ENCODE measurements at places on chromosomes 11 and 22. TPM values are rescaled to one million over a fixed set of nuclear protein-coding genes. Genes with fewer than 3 reads are reported as not detected.
A peak's percentile ranks its signal among the peaks of the same experiment; 100 is the strongest.

OR1S2 gene
- not detected for total RNA-seq

POTEH gene
- 0.82 TPM for total RNA-seq

CARD10 gene
- 0.08 TPM for total RNA-seq

GRCh38 chr11:267491-267994 is 10.7 kb upstream of the NLRP6 start:
- peaks cover 14% of the 10 kb centered on the region for H3K4me1 ChIP-seq
- DNase-seq: peak; percentile 35
- H3K27me3 ChIP-seq: no peaks in the 10 kb centered on the region
- H3K36me3 ChIP-seq: no peaks in the 10 kb centered on the region
- peak overlapping the region; percentile 88 for H3K27ac ChIP-seq
- H3K4me3 ChIP-seq: peak overlapping the region; percentile 78

DNA sequence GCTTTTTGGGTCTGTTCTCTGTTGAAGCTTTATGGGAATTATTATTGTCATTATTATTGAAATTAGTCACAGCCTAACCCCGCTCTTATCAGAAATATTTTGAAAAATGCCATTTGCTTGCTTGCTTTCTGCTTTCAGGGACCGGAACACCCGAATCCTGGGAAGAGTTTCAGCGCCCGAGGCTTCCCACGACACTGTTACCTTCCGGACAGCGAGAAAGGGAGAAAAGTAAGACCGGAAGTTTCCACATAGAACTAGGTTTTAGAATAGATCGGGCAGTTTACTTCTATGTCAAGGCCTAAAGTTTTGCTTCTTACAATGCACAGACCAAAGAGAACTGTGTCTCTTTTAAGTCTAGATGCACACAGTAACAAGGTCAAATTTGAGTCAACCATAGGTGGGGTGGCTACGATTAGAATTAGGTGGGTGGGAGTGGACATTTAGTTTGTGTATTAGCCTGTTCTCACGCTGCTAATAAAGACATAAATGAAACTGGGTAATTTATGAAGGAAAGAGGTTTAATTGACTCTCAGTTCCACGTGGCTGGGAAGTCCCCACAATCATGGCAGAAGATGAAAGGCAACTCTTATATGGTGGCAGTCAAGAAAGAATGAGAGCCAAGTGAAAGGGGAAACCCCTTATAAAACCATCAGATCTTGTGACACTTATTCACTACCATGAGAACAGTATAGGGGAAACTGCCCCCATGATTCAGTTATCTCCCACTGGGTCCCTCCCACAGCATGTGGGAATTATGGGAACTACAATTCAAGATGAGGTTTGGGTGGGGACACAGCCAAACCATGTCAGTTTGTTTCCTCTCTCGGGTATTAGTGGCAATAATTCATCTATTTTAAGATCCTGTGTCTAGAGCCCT is 12.9 kb downstream of the MPEG1 start:
- peaks cover 35% of the 10 kb centered on the region for H3K4me1 ChIP-seq
- H3K36me3 ChIP-seq: peaks cover 15% of the 10 kb centered on the region
- peak overlapping the region; percentile 94 for H3K27ac ChIP-seq
- H3K4me3 ChIP-seq: no peak overlapping the region

DNA sequence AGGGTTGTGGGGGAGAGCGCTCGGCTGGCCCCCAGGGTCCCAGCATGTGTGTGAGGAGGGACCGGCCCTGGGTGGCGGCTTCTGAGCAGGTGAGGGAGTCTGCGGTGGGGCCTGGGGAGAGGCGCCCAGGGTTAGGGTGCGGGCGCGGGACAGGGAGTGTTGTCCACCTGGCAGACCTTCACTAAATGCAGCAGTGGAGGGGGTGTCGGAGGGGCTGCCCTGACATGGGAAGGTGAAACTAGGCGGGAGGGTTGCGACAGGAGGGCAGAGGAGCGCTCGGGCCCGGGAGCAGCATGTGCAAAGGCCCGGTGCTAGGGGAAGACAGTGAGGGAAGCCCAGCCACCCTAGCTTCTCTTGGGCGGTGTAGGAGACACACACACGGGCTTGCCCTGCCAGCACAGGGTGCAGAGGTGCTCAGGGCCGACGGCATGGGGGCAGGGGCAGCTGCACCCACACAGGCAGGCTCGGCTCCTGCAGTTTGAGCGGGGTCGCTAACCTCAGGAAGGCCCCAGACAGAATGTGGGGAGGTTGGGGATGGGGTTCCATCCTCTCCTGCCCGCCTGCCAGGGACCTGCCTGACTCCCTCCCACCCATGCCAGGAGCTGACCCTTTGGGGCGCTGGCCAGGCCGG is 22.2 kb downstream of the OTUB1 start:
- no peaks in the 10 kb centered on the region for H3K4me1 ChIP-seq
- H3K27ac ChIP-seq: no peak overlapping the region
- no peaks in the 10 kb centered on the region for H3K36me3 ChIP-seq
- no peak overlapping the region for H3K4me3 ChIP-seq
- DNase-seq: no peak
- no peaks in the 10 kb centered on the region for H3K27me3 ChIP-seq

- H3K36me3 ChIP-seq: no peaks in the 10 kb centered on the region
- no peaks in the 10 kb centered on the region for H3K27me3 ChIP-seq
- no peak for DNase-seq
- H3K27ac ChIP-seq: no peak overlapping the region
Observed at GRCh38 chr11:46564459-46564858, 29.4 kb downstream of the AMBRA1 start.

GRCh38 chr11:95119361-95120060 is 29.9 kb downstream of the ENDOD1 start:
- H3K27ac ChIP-seq: no peak overlapping the region
- H3K27me3 ChIP-seq: no peaks in the 10 kb centered on the region
- no peaks in the 10 kb centered on the region for H3K4me1 ChIP-seq
- no peak for DNase-seq
- H3K36me3 ChIP-seq: no peaks in the 10 kb centered on the region

- no peak for DNase-seq
- H3K27me3 ChIP-seq: no peaks in the 10 kb centered on the region
- no peak overlapping the region for H3K4me3 ChIP-seq
- H3K4me1 ChIP-seq: no peaks in the 10 kb centered on the region
- H3K36me3 ChIP-seq: no peaks in the 10 kb centered on the region
Observed at GRCh38 chr11:61983419-61983818, 16.0 kb upstream of the FTH1 start.

DNA sequence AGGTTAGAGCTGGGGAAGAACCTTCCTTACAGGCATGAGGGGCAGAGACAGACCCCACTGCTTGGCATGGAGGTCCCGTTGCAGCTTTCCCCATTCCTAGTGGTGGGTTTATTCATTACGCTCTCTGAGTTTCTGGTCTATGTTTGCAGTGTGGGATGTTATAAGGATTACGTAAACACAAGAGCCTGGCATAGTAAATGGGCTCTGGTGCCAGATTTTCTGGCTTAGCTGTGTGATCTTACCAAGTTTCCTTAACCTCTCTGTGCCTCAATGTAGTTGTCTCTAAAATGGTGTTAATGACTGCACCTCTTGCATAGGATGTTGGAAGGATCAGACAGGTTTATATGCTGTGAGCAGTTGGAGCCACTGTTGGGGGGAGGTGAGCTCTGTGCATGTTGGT is 15.1 kb downstream of the DTX4 start:
- peaks cover 18% of the 10 kb centered on the region for H3K36me3 ChIP-seq
- H3K4me3 ChIP-seq: no peak overlapping the region
- no peak for DNase-seq
- no peaks in the 10 kb centered on the region for H3K27me3 ChIP-seq
- no peak overlapping the region for H3K27ac ChIP-seq

- H3K4me3 ChIP-seq: no peak overlapping the region
- peaks cover 4% of the 10 kb centered on the region for H3K4me1 ChIP-seq
- H3K27me3 ChIP-seq: no peaks in the 10 kb centered on the region
- H3K27ac ChIP-seq: no peak overlapping the region
- H3K36me3 ChIP-seq: peaks cover 4% of the 10 kb centered on the region
Observed at GRCh38 chr11:57709802-57710367, 2.1 kb downstream of the MED19 start.

- no peaks in the 10 kb centered on the region for H3K27me3 ChIP-seq
- H3K4me1 ChIP-seq: no peaks in the 10 kb centered on the region
- H3K27ac ChIP-seq: no peak overlapping the region
- H3K36me3 ChIP-seq: no peaks in the 10 kb centered on the region
- DNase-seq: no peak
Observed at GRCh38 chr22:29780748-29781676, 13.8 kb downstream of the UQCR10 start.

Measured in GM12878 (cell line).